ENCODE measurements at places on chromosomes 1 and 21.

- DNase-seq, result no peak
Measured at GRCh38 chr1:36964830-36965229, 69.5 kb downstream of the GRIK3 start.

- no peak for DNase-seq
Measured at GRCh38 chr1:26839339-26839722, 12.8 kb downstream of the ZDHHC18 start.

DNA sequence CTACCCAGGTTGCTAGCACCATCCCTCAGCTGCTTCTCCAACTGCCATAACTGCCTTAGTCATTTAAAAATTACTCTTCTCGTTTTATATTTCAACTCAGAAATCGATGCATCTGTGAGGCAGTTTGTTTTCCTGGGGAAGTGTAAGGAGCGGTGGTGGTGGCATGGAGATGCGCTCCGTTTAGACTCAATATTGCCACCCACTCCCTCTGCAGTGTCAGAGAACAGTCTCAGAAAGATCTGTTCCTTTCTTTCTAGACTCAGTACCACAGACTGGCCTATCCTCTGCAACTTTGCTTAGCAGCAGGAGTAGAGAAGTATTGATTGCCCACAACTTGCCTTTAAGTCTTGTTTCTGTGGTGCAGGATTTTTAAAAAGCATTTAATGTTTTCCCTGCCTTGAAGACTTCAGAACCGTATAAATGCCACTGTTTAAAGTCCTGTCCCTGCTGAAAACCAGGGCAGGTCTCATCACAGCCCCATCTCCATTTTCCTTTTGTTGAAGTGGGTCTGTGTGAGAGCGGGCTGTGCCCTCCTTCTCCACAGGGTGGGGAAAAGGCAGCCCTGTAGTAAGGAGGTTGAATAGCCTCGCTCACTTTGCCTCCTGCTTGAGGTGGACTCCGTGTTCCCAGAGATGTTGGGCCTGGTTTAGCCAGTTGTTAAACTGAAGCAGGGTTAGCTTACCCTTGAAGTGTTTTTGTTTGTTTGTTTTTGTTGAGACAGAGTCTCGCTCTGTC, 105.2 kb downstream of the NFIA start:
- no peak for DNase-seq

GRCh38 chr1:66346057-66346795, 187.7 kb upstream of the SGIP1 start:
- DNase-seq, result no peak

DNA sequence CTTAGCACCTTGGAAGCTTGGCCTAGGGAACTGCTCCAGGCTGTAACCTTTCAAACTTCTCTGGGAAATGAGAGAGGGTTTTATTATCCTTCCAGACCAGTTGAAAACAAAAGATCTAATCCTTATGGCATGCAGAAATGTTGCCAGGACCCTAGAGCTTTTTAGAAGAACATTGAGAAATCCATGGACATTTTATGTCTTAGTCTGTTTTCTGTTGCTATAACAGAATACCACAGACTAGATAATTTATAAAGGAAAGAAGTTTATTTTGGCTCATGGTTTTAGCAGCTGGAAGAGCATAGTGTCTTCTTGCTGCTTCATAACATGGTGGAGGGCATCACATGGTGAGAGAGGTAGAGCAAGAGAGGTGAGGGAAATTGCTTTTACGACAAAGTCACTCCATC, 25.8 kb downstream of the OSBPL9 start:
- DNase-seq, result no peak

DNA sequence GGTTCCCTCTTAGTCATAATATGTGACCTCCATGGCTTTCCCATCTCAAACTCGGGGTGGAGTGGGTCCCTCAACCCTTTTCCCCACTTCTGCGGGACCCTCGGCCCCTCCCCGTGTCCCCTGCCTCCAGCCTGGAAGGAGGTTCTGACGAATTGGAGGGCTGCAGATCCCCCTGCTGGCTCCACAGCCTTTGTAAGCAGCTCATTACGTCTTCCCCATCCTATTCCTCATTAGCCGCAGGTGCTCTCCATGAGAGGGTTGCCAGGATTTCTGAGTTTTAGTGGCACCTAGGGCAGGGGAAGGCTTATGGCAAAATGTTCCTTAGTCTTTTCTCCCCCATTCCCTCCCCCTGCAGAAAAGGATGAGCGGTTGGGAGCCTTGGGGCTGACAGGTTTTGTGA, 8.3 kb downstream of the ACTL8 start:
- DNase-seq, result no peak

DNA sequence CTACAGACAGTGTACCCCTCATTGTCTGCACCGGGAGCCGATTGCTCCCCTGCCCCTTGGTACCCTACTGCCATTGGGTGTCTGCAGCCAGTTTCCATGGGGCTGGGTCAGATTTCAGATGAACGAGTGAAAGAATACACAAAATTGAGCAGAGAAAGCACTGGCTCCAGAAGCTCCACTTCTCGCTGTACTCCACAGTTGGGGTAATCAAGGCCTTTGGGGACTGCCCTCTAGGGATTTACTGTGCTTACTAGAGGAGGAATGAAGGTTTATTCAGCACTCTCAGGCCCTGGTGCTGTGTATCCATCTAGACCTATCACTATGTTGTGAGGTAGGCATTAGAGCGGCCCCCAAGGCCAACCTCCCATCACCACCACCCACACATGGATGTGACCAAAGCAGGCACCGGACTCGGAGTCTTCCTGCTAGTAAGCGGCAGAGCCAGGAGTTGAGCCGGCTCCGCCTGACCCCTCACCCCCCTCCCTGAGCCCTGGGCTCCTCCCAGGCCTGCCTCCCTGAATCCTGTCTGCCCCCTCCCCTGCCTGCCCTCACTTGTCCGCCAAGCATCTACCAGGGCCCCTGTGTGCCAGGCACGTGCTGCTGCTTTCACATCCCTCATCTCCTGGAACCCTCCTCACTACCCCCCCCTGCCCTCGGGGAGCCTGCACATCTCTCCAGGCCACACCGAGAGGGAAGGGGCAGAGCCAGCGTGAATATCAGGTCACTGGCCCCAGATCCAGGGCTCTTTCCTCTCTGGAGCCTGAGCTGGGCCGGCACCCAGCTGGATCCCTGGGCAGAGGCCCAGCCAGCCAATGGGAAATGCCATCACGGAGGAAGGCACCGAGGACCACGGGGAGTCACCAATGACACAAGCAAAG, 23.3 kb downstream of the KCNN3 start:
- DNase-seq, result no peak
